Nephron progenitor cell (in vitro differentiated cells): ENCODE measurements at places on chromosomes 4 and X.

DNA sequence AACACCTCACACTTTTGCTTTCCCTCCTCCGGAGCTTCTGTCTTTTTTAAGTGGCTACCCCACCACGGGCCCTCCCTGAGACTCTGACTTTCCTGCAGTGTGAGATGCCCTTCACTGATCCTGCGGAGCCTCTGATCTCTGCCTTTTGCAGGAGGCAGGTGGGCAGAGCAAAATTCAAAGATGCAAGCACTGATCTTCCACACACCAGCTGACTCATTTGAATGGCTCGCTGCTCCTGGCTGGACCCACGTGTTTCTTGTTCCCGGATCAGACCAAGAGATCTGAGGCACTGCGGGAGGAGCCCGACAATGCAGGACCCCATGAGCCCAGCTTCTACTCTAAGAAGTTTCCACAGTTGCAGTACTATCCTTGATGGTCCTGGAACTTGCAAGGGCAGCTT is 1607.9 kb upstream of the TENM3 start:
- DNase-seq = no peak

DNA sequence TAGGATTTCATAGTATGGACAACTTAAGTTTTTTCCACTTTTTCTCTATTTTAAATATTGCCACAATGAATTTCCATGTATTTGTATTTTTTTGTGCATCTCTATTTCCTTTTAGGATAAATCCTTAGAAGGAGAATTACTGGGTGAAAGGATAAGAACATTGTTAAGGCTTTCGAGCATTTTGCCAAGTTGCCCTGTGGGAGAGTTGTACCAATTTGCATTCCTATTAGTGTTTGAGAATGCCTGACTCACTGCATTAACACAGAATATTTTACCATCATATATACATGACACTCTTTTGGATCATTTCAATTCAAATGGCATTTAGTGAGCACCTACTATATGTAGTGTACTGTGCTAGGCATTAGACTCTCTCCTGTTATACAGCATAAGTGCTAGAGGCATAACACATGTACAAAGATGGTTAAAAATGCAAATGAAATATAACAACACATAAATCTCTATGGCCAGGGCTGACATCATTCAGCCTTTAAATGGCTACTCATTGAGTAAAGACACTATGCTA is 57.0 kb downstream of the PLAC1 start:
- DNase-seq = no peak

GRCh38 chr4:137957806-137958205 is 284.3 kb downstream of the SLC7A11 start:
- DNase-seq = no peak

GRCh38 chr4:64584125-64584524 is 174.9 kb upstream of the TECRL start:
- DNase-seq = no peak

- DNase-seq = no peak
Measured at GRCh38 chr4:47643845-47644244, 158.8 kb downstream of the ATP10D start.

- DNase-seq = no peak
Measured at GRCh38 chr4:146343199-146343598, 128.9 kb downstream of the REELD1 start.

- no peak for DNase-seq
Measured at GRCh38 chr4:180688480-180688879, 1554.7 kb upstream of the TENM3 start.

GRCh38 chr4:188037003-188037713 is 41.6 kb downstream of the ZFP42 start:
- DNase-seq = no peak

DNA sequence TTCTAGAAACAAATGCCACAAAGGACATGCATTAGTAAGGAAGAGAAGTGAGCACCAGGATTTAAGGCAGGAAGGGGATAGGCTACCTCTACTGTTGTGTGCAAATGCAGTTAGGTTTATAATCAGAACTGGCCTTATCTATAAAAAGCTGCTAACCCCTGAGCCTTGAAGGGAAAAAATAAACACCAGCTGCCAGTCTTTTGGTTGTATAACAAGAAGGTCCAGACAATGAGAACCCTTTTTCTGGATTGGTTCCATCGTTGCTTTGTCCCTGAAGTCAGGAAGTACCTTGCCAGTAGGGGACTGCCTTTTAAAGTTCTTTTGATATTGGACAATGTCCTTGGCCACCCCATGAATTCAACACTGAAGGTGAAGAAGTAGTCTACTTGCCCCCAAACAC is 126.7 kb upstream of the OTUD4 start:
- no peak for DNase-seq

DNA sequence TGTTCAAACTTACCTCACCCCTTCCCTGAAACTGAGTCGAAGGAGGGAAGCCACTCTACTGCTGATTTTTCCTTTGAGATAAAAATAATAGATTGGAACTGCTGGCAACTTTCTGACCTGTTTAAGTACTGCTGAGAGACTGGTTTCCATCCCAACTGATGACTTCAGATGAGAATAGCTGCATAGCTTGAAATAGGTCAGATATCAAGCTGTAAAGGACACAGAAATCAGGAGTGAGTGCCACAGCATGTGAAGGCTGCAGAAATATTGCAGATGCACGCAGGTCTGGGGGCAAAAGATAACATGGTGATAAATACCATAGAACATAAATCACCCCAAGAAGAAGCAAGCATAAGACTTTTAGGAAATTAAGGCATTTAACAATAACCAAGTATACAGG is 923.2 kb downstream of the SH3BGRL start:
- no peak for DNase-seq

GRCh38 chr4:24912252-24913118 is at the start of gene CCDC149:
Gene CCDC149 (minus strand): TSS chr4:24913042. CDS start chr4:24912864, 178 bp downstream.
- DNase-seq = peak; percentile 75
